ENCODE measurements at places on chromosomes 16 and 17.

DNA sequence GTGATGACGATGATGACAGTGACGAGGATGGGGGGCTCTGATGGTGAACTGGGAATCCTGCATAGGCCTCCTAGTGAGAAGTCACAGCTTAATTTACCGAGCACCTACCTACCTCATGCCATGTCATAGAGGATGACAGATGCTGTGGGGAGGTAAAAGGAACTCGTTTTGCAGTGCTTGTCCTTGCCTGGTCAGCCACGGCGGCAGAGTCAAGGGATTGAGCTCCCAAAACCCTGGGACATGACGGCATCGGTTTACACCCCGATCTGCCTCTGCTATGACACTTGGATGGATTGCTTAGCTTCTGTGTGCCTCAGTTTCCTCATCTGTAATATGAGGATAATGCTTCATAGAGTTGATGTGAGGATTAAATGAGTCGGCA, 103.2 kb downstream of the NTN1 start:
- no peak for DNase-seq

- no peak for DNase-seq
These were observed 409.6 kb downstream of the NPIPA8 start for GRCh38 chr16:17926866-17927399.

DNA sequence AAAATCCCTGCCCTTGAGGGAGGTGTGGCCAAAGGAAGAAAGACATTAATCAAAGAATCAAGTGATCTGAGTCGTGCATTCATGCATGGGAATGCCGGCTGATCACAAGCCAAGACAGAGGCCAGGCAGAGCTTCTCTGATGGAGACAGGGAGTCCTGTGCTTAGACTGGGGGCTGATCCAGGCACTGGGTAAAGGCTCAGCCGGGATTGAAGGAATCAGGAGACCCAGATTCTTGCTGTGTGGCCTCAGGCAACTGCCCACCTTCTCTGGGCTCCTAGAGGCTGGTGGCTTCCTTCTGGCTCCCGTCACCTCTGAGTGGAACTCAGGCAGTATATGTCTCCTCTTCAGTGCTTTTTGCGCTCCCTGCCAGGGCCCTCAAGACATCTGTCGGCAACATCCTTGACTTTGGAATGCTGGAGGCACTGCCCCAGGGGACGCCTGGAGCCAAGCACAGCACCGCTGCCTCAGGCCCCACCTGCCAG, 17.7 kb downstream of the RAI1 start:
- DNase-seq: no peak

- DNase-seq: no peak
These were observed 133.4 kb upstream of the DYNLRB2 start for GRCh38 chr16:80407265-80407987.

DNA sequence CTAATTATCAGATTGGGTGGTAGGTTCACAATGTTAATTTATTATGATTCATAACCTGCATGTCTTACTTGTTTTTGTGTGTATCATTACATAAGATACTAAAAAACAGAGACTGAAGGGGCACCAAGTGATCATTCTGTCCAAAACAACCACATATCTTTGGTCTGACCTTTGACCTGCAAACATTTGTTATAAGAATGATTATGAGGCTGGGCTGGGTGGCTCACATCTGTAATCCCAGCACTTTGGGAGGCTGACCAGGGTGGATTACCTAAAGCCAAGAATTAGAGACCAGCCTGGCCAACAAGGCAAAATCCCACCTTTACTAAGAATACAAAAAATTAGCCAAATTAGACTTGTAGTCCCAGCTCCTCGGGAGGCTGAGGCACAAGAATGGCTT, 116.4 kb downstream of the SPAG9 start:
- DNase-seq: no peak

DNA sequence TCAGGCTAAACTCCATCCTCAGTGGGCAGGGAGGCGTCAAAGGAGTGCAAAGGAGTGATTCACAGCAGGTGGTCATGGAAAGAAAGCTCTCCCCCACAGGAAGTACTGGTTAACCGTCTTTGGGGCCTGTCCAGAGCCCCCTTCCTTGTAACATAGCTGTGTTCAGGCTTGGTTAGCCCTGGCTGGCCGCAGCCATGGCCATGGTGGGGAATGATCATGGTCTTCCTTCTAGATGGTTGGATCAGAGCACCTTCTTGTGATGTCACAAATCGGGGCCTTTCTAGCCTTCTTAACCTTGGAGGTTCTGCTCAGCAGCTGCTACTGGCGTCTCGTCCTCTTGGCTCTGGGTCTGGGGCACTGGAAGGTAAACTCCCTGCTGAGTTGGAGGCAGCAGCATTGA, 15.8 kb downstream of the NKD1 start:
- no peak for DNase-seq

- no peak for DNase-seq
These were observed 13.9 kb downstream of the CYB561 start for GRCh38 chr17:63431939-63432804.

DNA sequence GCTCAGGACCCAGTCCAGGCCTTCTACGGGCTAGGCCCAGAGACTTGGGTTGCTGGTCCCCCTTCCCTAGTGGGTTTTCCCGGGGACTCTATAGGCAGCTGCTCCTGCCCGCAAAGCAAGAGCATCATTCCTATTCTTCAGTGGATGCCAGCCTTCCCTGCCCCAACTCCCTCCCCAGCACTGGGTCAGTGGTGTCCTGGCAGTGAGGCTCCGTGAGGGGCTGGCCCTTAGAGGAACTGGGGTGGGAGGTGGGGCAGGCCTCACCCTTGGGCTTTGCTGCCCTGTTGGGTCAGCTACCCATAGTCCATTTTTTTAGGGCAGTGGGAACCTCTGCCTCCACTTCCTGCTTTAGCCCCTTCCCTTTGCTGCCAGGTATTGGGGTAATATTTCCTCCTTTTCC, 7.9 kb upstream of the PLEKHG4 start:
- DNase-seq: no peak

DNA sequence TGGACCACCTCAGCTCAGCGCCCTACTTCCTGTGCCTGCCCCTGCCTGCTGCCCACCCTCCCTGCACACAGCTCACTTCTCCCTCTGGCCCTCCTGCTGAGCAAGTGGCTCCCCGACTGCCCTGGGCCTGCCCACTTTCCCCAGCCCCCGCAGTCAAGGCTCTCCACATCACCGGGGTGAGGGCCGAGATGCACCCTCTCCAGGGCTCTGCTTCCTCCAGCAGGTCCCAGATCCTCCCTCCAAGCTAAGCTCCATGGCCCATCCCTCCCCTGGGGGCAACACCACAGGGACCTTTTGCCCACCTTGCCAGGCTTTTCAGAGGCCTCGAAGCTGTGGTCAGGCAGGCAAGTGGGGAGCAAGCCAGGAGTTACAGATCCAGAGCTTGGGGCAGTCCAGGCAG, 820.2 kb downstream of the KCNJ18 start:
- DNase-seq: no peak

DNA sequence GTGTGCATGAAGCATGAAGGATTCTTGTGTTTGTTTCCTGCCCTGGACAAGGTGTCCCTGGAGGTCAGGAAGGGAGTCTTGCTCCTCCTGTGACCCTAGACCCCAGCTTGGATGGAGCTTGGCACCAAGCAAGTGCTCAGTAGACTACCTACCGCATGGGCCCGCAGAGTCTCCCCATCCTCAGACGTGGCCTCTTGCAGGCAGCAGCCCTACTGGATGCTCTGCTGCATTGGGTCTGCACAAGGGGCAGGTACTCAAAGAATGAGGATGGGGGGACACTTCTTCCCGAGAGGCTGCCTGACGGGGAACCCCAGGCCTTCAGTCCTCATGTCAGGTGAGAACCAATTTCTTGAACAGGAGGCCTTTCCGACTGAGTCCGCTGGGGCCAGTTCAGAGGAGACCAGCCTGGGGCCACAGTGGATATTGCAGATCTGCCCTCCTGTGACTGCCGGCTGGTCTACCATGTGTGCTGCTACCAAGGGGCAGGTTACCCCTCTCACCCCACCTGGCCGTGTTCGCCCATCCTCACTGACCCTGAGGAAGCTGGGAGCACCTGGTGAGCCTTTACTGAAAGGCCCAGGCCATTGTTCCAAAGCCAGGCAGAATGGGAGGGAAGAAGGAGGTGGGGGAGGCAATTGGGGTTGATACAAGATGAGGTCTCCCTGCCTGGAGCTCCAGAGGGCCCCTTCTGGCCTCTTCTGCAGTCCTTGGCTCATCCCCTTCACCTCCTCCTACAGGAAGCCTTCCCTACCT, 206.3 kb downstream of the RAB11FIP4 start:
- no peak for DNase-seq

GRCh38 chr17:56441308-56441707, 152.2 kb upstream of the NOG start:
- no peak for DNase-seq

DNA sequence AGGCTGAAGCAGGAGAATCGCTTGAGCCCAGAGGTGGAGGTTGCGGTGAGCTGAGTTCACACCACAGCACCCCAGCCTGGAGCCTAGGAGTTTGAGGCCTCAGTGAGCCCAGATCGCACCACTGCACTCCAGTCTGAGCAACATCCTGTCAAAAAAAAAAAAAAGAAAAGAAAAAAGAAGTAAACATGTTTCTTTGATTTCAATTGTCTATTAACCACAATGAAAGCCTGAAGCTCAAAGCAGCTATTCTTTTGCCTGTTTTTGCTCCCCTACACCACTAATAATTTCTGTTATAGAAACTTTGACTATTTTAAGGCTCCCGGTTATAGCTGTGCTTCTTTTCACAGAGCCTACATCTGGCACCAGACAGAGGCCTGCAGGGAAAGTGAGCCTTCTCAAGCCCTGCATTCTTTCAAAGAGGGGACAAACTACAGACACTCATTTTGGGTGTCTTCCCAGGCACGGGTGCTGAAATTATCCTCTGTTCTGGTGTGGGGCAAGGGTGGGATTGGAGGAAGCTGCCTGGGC, 14.2 kb upstream of the SLC52A1 start:
- DNase-seq: no peak

DNA sequence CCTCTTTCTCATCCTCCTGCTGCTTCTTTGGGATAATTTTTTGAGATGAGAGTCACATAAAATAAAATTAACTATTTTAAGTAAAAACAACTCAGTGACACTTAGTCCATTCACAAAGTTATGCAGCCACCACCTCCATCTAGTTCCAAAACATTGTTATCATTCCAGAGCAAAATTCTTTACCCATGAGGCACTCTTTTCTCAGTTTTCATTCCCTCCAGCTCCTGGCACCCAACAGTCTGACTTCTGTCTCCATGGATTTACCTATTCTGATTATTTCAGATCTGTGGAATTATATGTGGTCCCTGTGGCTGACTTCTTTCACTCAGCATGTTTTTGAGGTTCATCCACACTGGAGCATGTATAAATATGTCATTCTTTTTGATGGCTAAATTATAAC, 239.9 kb upstream of the DYNLRB2 start:
- no peak for DNase-seq

DNA sequence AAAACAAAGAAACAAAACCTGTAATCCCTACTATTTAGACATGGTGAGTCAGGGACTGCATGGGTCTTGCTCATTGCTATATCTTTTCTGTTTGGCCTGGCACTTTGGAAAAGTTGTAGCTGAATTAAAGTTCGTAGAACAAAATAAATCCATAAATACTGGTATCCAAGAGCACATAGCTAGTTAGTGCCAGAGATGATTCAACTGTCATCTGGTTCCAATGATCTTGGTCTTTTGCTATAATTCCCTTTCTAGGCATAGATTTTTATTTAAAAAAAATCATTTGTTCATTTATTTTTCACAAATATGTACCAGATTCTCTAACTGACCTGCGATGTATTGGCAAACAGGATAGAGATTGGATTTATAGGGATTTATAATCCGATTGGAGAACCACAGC, 1436.1 kb upstream of the GOT2 start:
- no peak for DNase-seq

GRCh38 chr16:8931859-8932258, 31.8 kb downstream of the USP7 start:
- no peak for DNase-seq
